ENCODE measurements at places on chromosomes 3 and 15.

DNA sequence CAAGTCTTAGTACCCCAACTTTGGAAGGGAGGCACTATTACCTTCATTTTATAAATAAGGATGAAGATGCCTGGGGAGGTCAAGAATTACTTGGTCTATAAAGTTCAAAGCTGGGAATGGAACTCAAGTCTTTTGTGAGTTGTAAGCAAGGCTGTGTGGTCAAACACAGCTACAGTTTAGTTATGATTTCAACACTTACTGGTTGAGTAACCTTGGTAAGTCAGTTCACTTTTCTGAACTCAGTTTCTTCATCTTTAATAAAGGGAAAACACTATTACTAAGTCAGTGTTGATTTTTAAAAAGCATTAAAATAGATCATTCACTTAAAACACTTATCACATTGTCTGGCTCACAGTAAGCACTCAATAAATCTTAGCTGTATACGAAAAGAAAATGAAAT is 200.4 kb upstream of the ADAMTS9 start:
- DNase-seq: no peak

- DNase-seq: no peak
Measured at GRCh38 chr3:188962253-188963247, 209.2 kb upstream of the TPRG1 start.

DNA sequence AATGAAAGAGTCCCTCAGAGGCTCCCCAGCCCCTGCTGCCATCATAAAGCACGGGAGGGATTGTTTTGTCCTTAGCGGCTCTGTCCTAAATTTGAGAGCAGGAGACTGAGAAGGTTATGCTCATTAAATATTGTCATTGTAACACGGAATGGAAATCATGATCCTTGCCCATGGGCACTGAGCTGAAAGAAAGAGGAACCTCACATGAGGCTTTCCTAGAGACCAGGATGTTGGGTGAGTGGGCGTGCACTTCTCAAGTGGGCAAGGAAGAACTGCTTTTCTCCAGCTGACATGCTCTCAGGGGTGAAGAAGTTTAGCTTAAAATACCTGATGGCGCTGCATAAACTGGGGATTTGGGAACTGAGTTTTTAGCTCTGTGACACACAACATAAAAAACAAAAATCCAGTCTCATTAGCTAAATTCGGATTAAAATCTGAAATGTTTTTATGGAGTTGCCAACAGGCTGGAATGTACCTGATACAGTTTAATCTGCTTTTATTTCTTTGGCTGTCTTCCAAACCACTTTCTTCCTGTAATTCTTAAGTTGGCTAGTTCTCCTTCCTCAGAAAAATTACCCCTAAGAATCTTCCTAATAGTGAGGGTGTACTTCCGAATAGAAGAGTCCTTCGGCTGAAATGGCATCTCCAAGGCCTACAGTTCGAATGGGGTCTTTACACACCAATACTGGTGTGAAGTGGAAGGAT is 31.7 kb downstream of the ADPGK start:
- no peak for DNase-seq

- no peak for DNase-seq
Measured at GRCh38 chr3:159828542-159828943, 160.1 kb upstream of the IL12A start.

DNA sequence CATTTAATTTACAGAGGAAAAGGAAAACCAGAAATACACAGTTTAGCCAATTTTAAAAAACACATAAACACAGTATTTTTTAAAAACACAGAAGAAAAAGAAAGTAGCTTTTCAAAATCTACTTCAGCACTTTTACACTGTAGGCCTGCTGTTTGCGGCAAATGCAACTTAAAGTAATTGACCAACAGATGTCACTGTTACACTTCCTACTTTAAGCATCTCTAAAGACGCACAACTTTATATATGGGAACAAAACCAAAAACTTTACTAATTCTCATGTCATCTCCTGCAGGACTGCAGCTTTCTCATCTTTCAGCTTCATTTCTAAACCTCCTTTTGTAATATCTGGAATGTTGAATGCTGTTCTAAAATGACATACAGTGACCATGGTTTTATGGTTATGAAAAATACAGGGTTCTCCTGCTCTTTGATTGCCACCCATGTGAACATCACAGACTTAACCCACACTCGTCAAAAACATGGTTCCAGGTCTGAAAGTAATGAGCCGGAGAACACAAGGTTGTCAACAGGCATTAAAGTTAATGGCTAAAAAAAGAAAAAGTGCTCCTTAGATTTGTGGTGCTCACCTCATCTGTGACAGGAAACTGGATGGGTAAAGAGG is 107.9 kb downstream of the FMN1 start:
- peak; percentile 35 for DNase-seq

DNA sequence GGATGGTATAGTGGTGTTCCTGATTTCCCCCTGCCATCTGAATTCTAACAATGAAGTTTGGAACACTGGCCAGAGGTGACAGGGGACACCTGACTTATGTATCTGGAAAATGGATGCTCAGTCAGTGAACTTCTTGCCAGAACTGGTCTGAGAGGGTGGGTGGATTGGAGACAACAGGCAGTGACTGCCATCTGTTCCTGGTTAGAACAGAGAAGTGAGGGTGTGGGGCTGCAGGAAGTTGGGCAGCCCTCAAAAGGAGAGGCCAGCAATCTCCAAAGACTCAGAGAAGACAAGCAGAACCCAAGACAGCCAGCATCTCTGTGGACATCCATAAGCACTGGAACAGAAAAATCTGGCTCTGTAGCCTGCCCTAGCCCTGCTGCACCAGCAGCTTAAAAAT is 50.5 kb downstream of the ANP32A start:
- DNase-seq: no peak

- no peak for DNase-seq
Measured at GRCh38 chr3:146077181-146077580, 83.8 kb downstream of the PLOD2 start.

GRCh38 chr3:103601666-103602065 is 1166.9 kb downstream of the ZPLD1 start:
- DNase-seq: no peak

DNA sequence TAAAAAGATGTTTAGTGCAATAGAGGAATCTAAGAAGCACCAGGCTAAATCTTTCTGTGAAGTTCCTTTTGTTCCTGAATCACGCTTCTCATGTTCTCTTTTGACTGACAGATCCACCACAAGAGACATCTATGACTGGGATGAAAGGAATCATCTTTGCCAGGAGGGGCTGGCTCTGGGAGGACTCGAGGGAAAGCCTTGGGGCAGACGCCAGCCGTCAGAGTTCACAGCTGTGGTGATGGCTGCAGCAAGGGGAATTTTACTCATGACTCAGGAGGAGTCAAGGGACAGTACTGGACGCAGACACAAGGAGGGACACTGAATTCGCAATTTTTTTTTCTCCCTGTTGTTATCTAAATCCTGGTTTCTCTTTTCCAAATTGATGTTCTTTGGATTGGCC is 38.7 kb downstream of the C3orf38 start:
- no peak for DNase-seq

DNA sequence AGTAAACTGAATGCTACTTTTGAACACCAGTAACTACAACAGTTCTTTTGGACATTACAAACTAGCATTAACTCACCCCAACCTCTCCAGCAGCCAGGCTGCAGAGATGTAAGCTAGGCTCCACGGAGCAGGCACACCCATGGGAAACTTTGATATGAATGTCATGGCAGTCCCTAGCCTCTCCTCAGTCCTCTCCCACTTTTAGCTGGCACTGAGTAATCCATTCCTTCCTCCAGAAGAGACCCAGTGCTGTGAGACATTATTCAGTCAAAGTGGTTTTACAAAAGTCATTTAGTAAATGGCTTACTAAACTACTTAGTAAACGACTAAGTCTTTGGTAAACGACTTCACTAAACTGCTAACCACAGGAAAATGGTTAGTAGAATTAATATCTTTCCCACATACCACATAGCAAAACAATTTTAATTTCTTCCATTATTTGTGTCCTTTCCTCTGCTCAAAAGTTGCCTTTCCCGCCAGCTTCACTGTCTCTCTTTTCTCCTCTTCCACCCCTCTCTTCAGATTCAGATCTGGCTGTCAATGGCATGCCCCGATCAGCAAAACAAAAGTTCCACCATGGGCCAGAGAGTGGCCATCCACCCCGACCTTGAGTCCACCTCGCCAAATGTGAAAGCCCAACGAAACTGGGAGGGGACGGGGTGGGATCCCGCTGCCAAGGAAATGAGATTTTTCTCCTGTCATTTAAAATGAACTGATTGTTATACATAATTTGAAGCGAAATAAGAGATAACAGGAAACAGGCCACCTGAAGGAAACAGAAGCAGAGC is 67.5 kb upstream of the TJP1 start:
- DNase-seq: no peak

DNA sequence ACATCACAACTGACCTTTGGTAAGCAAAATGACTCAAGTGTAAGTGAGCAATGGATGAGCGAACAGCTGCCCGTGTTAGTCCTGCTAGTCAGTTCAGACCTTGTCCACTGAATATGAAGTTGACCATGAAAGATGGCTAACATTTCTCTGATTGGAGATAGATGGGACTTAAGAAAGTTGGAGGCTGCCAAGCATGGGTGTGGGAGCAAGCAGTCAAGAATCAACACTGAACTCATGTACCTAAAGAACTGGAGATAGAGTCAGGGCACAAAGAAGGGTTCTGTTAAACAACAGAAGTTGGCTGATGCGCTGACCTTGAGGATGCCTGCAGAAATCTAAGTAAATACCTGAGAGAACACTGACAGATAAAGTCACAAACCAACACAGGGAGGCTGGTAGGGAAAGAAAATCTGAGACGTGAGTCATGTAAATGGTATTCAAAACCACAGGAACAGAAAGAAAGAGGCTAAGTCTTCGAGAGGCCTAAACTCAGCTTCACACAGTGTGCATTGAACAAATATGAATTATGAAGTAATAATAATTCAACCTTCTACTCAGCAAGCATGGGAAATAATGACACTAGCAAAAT is 30.7 kb upstream of the ANPEP start:
- no peak for DNase-seq
